ENCODE measurements at places on chromosomes 7 and 10. TPM values are rescaled to one million over a fixed set of nuclear protein-coding genes. Genes with fewer than 3 reads are reported as not detected.

CADPS2 gene
- 9.5 TPM for polyA plus RNA-seq

- DNase-seq: no peak
These were observed 1182.0 kb downstream of the CNTNAP2 start for GRCh38 chr7:147298611-147299043.

DNA sequence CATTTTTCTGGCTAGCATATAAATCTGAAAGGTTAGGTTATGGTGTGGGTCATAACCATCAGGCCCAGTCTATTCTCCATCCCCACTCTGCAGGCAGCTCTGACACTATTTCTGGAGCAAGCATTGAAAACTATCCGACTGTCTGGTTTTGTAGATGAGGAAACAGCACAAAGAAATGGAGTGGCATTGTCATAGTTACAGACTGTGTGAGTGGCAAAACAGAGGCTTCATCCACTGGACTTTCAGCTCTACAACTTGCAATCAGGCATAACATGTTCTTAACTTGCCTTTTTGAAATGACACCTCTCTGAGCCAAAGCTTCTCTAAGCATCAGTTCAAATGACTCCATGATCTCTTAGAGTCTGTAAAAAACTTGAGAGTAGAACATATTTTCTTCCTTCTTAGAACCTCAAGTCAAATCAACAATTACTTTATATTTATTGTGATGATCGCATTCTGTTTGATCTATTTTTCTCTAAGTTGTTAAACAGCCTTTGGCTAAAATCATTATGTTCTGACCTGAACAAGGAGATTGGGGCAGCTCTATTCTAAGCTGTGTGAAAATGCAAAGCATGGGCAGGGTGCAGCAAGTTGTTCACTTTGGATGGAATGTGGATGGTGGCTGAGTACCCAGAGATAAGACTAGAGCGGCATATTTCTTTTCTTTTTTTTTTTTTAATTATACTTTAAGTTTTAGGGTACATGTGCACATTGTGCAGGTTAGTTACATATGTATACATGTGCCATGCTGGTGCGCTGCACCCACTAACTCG lies 68.5 kb downstream of the LRRC4 start:
- DNase-seq: no peak

PDE1C gene
- polyA plus RNA-seq: 3.1 TPM

PROSER2 gene
- 17.8 TPM for polyA plus RNA-seq

Measured in thymus (tissue), 14 donors.